ENCODE measurements at places on chromosomes 5 and 9.

DNA sequence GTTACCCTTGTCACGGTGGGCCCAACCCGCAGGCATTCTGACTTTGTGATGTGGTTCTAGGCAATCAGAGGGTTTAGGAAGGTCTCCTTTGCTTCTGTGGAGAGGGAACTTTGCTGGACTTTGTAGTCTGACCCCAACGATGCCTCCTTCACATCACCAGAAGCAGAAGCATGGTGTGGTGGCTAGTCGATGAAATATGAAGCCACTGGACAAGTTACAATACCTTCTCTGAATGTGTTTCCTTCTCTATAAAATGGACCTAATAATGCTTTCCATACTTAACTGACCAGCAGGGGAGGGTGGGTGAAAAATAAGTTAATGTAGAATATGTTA lies 607 bp downstream of the SPEF2 start:
- no peak for DNase-seq

DNA sequence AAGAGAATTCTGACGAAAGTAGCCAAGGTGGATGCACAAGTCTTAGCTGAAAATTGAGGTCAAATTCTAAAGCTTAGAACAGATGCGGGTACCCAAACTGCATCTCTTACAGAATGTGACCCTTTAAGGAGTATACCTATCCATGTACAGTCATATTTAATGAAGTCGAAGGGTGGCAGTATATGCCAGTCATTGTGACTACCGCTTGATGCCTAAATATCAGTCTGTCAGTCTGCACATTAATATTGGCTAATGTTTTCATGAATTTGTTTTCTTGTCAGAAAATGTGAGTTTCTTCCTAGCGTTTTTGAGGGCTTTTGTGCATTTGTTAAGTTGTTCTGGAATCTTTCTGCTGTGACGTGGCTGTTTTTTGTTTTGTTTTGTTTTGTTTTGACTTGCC lies 264.5 kb upstream of the ELAVL2 start:
- no peak for DNase-seq

DNA sequence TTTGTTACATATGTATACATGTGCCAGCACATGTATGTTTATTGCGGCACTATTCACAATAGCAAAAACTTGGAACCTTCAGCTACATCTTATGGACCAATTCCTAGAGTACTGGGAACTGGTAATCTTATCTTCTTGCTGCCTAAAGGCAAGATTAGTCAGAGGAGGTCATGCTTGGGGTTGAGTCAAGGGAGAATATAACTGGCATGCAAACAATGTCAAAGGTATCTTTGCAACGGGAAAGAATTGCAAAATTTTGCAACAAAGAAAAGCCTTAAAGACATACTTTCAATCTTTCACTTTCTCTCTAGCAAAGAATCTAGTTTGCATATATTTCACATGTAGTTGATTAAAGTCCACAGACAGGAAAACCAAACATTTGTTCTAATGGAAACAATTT lies 145.2 kb downstream of the EDIL3 start:
- DNase-seq: no peak

DNA sequence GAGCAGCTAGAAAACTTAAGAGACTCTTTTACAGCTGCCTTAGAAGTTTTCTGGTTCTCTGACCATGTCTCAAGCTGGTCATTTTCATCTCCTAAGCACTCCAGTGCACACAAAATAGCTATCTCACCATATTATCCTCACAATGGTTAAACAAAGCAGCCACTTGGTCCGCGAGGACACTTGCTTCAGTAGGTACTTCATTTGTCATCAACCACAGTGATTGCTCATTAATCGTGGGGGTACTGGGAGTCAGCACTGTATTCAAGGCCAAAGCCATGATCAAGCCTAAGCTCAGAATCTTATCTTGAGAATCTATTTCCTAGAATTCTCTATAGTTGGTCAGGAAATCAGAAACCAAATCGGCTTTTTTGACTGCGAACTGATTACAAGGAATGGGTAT lies 2.9 kb downstream of the ARL14EPL start:
- DNase-seq: no peak

- DNase-seq: no peak
These were observed 20.4 kb upstream of the PRUNE2 start for GRCh38 chr9:76926324-76926741.

DNA sequence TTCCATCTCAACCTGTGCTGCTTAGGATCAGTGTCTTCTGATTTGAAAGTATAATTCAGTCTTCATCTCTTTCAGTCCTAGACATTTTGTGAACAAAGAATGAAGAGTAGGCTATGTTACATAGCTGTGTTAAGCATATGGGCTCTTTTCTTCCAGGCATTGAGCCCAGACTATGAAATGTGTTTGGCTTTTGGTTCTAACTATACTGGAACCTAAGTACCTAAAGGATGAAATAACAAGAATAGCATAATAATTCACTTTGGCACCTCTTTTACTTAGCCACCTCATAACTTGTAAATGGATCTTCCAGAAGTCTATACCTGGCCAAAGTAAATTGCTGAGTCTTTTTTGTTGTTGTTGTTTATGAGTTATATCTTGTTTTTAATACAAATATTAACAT lies 71.4 kb downstream of the SLF1 start:
- DNase-seq: no peak

GRCh38 chr9:84123648-84124406 lies 143.2 kb downstream of the RMI1 start:
- no peak for DNase-seq

GRCh38 chr5:32443145-32443540 lies 1.4 kb downstream of the ZFR start:
- no peak for DNase-seq

DNA sequence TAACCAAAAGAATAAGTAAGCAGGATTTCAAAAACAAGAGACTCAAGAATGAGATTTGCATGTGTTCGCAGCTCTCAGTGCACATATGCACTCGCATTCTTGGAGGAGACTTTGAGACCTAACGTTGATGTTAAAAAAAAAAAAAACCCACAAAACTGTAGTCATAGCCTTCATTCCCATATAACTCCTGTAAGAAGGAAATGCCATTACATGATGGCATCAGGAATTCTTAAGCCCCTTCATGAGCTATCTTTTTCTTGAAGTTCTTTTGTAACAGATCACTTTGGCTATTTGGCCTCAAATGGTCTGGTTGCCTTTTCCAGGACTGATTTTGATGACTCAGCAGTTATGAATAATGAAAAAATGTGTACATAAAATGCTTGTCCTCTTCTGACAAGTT lies 113.8 kb downstream of the ALDH1A1 start:
- no peak for DNase-seq

- no peak for DNase-seq
These were observed 240.4 kb downstream of the GLIS3 start for GRCh38 chr9:4059437-4059836.

GRCh38 chr5:44546286-44546685 lies 157.1 kb upstream of the FGF10 start:
- DNase-seq: no peak

GRCh38 chr9:89975630-89976029 lies 370.8 kb downstream of the GADD45G start:
- DNase-seq: no peak

GRCh38 chr5:7540736-7541485 lies 145.0 kb downstream of the ADCY2 start:
- no peak for DNase-seq

DNA sequence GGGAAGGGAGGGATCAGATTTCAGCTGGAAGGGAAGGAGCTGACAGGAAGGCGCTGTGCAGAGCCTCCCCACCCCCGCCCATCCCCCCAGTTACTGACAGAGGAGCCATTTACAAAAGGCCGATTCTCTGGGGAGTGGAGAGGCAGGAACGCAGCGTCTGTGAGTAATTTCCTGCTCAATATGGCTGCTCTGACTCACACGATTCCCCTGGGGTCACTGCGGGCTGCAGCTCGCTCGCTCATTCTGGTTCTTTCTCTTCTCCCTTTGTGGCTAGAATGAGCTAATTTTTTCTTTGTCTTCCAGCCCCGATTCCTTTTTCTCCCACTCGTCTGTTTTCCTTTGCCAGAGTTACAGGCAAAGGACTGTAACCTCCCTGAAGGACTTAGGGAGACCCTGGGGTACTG lies 28.8 kb downstream of the PTPA start:
- peak; percentile 80 for DNase-seq

GRCh38 chr9:75128535-75128934 lies 40.2 kb downstream of the OSTF1 start:
- DNase-seq: no peak
